Activated T-helper 17 cell treated with anti-CD3 and anti-CD28 coated beads, Interleukin-2, amount 50 U/mL, for 72 hours (primary cell): ENCODE measurements at places on chromosomes 3 and 15.

DNA sequence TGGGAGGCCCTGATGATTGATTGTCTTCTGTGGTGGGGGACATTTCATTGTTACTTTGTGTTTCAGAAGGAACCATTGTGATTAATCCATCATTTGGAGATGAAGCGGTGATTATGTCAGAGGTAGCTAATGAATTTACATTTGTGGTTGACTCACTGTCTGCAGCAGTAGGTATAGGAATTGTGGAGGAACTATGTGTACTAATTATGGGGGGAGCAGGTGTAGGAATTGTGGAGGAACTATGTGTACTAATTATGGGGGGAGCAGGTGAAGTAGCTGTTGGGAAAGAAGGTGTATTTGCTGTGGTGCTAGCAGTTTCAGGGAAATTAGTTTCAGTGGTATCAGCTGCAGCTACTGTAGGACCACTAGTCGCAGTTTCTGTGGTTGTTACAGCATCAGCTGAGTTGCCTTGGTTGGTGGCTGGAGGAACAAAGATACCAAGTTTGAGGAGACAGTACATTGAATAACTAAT lies 6.9 kb downstream of the MUC13 start:
- no peaks in the 10 kb centered on the region for H3K4me1 ChIP-seq
- no peak overlapping the region for H3K27ac ChIP-seq
- peaks cover 16% of the 10 kb centered on the region for H3K27me3 ChIP-seq
- ATAC-seq: no peak

- H3K4me1 ChIP-seq: no peaks in the 10 kb centered on the region
- H3K36me3 ChIP-seq: no peaks in the 10 kb centered on the region
- no peak for ATAC-seq
- H3K27ac ChIP-seq: no peak overlapping the region
- no peak overlapping the region for H3K4me3 ChIP-seq
Measured at GRCh38 chr15:89976246-89976600, 24.9 kb upstream of the ZNF710 start.

GRCh38 chr3:133494469-133494868 lies 79.0 kb upstream of the CDV3 start:
- H3K36me3 ChIP-seq: no peaks in the 10 kb centered on the region
- H3K4me3 ChIP-seq: no peak overlapping the region
- no peak overlapping the region for H3K27ac ChIP-seq
- H3K27me3 ChIP-seq: no peaks in the 10 kb centered on the region

DNA sequence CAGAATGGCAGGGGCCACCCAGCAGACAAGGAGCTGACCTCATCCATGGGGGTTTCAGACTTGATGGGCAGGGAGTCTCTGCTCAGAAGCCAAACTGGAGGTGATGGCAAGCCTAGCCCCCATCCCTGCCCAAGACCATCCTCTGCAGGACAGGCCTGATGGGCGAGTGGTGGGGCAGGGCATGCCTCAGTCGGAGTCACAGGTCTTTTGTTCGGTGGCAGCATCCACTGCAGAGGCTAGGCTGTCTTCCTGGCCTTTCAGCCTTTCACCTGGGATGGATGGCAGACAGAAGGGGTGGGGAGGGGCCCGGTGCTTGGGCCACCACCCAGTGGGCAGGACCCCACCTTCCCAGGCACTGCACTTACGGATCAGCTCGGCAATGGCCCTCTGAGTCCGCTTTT lies 44.4 kb downstream of the PTH1R start:
- no peaks in the 10 kb centered on the region for H3K27me3 ChIP-seq
- H3K4me3 ChIP-seq: no peak overlapping the region
- peaks cover 96% of the 10 kb centered on the region for H3K36me3 ChIP-seq
- H3K4me1 ChIP-seq: peaks cover under 1% of the 10 kb centered on the region
- no peak for ATAC-seq
- no peak overlapping the region for H3K27ac ChIP-seq

- peak overlapping the region; percentile 81 for H3K4me3 ChIP-seq
- no peaks in the 10 kb centered on the region for H3K27me3 ChIP-seq
Measured at GRCh38 chr15:31367021-31367729, 40.5 kb downstream of the KLF13 start.

- no peaks in the 10 kb centered on the region for H3K36me3 ChIP-seq
- H3K27ac ChIP-seq: no peak overlapping the region
- no peak for ATAC-seq
- no peak overlapping the region for H3K4me3 ChIP-seq
Measured at GRCh38 chr3:129938140-129938930, 36.2 kb upstream of the TRH start.

DNA sequence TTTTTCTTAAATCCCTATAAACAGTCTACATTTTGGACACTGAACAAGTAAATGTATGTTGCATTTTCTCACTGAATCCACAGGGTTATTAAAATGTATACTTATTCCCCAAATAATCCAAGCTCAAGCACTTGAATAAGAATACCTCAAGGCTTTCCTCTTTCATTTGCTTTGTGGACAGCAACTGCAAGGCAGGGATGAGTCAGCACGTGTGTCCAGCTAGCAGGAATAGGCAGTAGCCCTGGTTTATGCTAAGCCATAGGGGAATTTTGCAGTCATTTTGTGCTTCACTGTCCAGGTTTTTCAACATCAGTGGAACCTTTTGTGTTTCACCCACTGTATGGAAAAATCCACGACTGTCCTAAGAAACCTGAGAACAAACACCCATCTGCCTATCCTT lies 96.7 kb upstream of the KCNMB2 start:
- H3K27ac ChIP-seq: no peak overlapping the region
- no peak overlapping the region for H3K4me3 ChIP-seq
- no peaks in the 10 kb centered on the region for H3K27me3 ChIP-seq
- ATAC-seq: no peak
- H3K36me3 ChIP-seq: no peaks in the 10 kb centered on the region

- H3K4me1 ChIP-seq: no peaks in the 10 kb centered on the region
- H3K27ac ChIP-seq: no peak overlapping the region
- H3K36me3 ChIP-seq: no peaks in the 10 kb centered on the region
- H3K27me3 ChIP-seq: peaks cover 25% of the 10 kb centered on the region
Measured at GRCh38 chr3:10808974-10809373, 7.1 kb upstream of the SLC6A11 start.

DNA sequence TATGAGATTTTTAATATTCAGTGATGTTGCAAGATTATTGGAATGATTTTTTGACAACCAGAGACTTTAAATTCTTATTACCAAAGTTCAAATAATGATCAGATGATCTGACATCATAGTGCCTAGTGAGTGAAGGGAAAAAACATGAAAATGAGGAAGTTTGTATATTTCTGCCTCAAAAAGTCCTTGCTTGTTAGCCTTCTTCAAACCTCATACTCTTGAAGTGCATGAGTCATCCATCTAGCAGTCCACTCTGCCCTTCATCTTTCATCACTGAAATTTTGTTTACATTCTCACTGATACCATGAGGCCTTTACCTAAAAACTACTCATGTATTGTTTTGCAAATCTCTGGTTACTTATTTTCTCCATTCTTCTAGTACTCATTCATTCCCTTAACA lies 23.9 kb upstream of the OR5H6 start:
- H3K4me3 ChIP-seq: no peak overlapping the region
- no peaks in the 10 kb centered on the region for H3K4me1 ChIP-seq
- H3K27ac ChIP-seq: no peak overlapping the region

DNA sequence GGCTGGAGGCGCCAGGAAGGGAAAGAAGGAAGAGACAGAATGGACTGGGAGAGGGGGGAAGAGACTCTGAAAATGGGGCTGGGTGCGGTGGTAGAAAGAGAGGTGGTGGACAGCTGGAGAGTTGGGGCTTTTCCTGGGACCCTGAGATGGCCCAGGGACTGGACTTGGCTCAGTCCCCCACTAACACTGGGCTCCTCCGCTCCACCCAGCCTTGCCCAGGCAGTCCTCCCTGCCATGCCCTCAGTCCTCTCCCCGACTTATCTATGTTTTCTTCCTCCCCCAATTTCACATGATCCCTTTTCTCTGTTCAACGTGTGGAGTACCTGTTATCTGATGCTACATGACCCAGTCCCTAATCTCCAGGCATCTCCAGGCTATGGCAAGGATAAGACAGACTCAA lies 6.3 kb upstream of the HCN4 start:
- no peaks in the 10 kb centered on the region for H3K4me1 ChIP-seq
- H3K4me3 ChIP-seq: no peak overlapping the region
- H3K27me3 ChIP-seq: peaks cover 20% of the 10 kb centered on the region
- no peak for ATAC-seq
- H3K27ac ChIP-seq: no peak overlapping the region

GRCh38 chr3:134795746-134796280 lies 753 bp downstream of the EPHB1 start:
- no peak overlapping the region for H3K27ac ChIP-seq
- peaks cover 10% of the 10 kb centered on the region for H3K4me1 ChIP-seq
- no peaks in the 10 kb centered on the region for H3K36me3 ChIP-seq

DNA sequence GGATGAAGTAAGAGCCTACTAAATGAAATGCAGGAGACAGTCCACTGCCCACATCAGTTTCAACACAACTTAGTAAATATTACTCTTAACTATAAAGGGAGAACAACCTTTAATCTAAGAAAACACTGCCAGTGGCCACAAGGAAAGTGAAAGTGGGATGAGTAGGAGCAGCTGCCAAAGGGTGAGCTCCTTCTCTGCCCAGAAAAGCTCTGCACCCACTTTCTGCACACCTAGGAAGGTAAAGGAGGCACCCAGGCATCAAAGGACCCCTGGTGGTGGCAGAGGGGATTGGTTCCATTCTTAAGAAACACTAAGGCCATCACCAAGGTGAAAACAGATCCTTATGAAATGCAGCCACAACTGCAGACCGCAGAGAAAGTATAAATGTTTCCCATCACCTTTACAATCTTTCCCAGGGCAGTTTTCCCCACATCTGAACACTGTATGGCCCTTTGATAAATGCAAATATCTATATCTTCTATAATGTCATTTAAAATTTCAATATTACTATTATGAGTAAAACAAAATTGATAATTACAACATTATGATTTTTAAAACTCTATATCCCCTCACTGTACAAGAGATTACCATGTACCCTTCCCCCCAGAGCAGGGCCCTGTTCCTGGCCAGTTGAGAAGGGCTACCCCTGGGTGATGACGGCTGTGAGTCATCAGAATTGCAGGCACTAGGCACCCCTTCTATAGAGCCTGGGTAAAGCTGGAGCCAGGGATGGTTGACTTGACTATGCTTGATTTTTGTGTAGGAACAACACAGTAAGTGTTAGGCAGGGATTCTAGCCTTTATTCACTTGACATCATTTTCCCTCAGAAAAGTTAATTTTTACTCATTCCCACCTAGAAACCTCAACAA lies 92.0 kb downstream of the SNRK start:
- no peak overlapping the region for H3K4me3 ChIP-seq
- no peak overlapping the region for H3K27ac ChIP-seq
- no peaks in the 10 kb centered on the region for H3K36me3 ChIP-seq
- H3K4me1 ChIP-seq: peaks cover 9% of the 10 kb centered on the region
- H3K27me3 ChIP-seq: no peaks in the 10 kb centered on the region

- no peak overlapping the region for H3K27ac ChIP-seq
- no peaks in the 10 kb centered on the region for H3K4me1 ChIP-seq
- no peaks in the 10 kb centered on the region for H3K36me3 ChIP-seq
- no peak overlapping the region for H3K4me3 ChIP-seq
- ATAC-seq: no peak
Measured at GRCh38 chr3:157667493-157667892, 164.3 kb upstream of the VEPH1 start.

GRCh38 chr3:168925568-168925967 lies 737.9 kb downstream of the MECOM start:
- no peaks in the 10 kb centered on the region for H3K36me3 ChIP-seq
- no peaks in the 10 kb centered on the region for H3K4me1 ChIP-seq
- no peak overlapping the region for H3K27ac ChIP-seq
- ATAC-seq: no peak

- no peak overlapping the region for H3K27ac ChIP-seq
- H3K4me1 ChIP-seq: no peaks in the 10 kb centered on the region
Measured at GRCh38 chr15:100704281-100705055, 102.1 kb downstream of the ASB7 start.

DNA sequence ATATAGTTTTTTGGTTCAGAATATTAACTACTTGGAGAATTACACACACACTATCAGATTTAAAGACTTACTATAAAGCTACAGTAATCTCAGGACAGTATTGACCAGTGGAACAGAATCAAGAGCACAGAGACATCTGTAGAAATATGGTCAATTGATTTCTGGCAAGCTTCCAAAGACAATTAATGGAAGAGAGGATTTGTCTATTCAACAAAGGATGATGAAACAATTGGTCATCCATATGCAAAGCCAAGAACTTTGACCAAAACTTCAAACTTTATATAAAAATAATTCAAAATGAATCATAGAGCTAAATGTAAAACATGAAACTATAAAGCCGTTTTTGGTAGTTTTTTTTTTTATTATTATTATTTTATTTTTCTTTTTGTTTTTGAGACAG lies 29.8 kb upstream of the MB21D2 start:
- H3K4me1 ChIP-seq: no peaks in the 10 kb centered on the region
- no peak for ATAC-seq
- no peak overlapping the region for H3K4me3 ChIP-seq
- H3K36me3 ChIP-seq: no peaks in the 10 kb centered on the region
- no peaks in the 10 kb centered on the region for H3K27me3 ChIP-seq

DNA sequence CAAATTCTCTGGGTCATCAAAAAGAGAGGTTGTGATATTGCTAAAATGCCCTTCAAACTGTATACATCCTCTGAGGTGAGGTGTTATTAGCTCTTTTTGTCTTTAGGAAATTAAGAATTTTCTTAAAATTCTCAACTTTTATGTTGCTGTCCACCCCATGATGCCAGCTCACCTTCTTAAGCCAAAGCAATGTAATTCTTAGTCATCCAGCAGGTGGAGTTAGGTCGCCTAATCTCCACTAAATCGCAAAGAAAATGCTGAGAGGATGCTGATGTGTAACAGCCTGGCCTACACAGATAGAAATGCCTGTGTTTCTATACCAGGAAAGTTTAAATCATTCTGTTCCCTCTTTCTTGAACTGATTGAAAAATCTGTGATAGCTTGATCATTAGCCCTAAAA lies 770.2 kb upstream of the ALCAM start:
- H3K4me3 ChIP-seq: no peak overlapping the region
- no peak for ATAC-seq
- H3K27me3 ChIP-seq: no peaks in the 10 kb centered on the region
- no peak overlapping the region for H3K27ac ChIP-seq
- H3K4me1 ChIP-seq: no peaks in the 10 kb centered on the region
